ENCODE measurements at places on chromosomes 1 and 21.

- DNase-seq, result no peak
Measured at GRCh38 chr1:76137746-76138145, 63.2 kb downstream of the ST6GALNAC3 start.

DNA sequence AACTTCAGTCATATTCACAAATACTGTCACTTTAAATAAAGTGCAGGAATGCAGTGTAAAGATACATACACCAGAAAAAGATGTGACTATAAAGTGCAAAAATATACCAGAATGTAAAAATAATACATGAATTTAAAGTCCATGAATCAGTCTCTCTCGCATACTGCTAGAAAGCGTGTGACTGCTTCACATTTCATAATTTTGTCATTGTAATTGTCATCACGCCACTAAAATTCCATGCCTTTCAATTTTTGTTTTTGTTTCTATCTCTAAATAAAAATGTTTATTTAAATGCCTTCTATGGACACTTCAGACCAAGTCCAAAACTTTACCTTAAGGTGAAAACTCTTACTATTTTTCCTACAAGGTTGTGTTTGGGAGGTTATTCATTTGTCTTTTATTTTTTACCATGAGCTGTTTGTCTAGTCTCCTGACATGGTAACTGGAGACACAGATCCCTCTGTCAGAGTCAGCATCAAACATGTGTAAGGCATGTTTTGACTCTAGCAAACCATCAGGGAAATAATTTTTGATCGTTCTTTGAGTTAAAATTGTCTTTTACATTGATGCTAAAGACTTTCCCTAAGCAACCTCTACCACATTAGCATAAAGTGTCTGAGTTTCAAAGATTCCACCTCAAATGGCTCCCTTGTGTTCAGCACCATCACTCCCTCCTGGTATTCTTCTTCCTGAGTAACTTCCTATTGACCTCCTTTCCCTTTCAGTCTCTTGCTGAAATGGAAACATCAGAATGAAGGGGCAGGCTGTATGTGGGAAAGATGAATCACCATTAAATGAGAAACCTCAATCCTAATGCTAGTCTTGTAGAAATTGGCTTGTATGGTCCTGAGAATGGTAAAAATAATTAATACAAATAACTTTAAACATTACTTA is 14.0 kb upstream of the AIM2 start:
- no peak for DNase-seq

DNA sequence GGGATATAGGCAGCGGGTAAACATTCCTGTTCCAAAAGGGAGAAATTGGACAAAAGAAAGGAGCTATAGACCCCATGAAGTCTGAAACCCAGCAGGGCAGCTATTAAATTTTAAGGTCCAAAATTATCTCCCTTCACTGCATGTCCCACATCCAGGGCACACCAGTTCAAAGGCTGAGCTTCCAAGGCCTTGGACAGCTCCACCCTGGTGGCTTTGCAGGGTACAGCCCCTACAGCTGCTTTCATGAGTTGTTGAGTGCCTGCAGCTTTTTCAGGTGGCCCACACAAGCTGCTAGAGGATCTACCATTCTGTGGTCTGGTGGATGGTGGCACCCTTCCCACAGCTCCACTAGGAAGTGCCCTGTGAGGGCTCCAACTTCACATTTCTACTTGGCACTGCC is 662.5 kb upstream of the PKN2 start:
- no peak for DNase-seq

DNA sequence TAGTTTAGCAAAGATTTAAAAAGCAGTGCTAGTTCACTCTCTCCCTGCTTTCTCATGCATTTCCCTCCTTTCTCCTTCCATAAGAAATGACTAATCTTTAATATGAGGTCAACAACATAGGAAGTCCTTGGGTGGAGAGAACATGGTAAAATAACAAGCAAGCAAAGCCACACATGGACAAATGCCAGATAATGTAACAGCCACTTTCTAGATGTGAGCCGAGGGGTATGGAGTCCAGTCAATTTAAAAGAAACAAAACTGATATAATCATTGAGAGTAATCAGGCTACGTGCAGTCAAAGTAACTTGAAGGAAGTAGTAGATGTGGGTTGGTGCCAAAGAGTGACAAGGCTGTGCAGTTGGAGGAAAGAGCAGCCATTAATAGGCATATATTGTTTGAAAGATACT is 69.6 kb downstream of the DUSP10 start:
- DNase-seq, result no peak

- no peak for DNase-seq
Measured at GRCh38 chr1:86758570-86758969, 54.2 kb downstream of the SH3GLB1 start.

DNA sequence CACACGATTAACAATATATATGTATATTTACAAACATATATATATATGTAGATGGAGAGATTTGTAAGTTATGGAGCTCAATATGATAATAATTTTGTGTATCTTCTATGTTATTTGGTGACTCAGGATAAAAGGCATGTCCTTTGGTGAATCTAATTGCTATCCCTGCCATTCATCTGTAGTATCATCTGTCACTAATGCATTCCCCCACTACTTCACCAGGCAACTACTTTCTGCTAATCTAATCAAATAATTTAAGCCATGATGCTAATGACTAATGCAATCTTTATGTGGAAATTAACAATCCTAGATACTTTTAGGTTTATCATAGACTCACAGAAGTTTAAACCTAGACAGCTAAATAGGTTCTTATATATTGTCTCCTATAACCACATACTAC is 1074.5 kb downstream of the PLA2G4A start:
- no peak for DNase-seq

DNA sequence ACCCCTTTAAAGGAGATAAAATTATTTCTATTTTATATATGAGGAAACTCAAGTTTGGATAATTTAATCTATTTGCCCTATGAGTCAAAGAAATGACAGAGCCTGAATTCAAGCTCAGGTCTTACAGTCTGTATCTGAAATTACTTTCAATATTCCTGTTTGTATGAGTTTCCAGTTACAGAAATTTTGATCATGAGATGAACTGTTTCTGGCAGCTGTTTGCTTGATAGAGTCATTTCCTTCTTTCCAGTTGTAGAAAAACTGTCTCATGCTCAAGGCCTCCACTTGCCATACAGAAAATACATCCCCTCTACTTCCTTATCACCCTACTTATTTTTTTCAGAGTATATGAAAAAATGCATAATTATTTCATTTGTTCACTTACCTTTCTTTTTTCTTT is 87.6 kb downstream of the PTPRC start:
- DNase-seq, result no peak

GRCh38 chr1:30986755-30987154 is 78.2 kb upstream of the SDC3 start:
- no peak for DNase-seq

- DNase-seq, result no peak
Measured at GRCh38 chr1:19101244-19101643, 108.8 kb downstream of the UBR4 start.

GRCh38 chr1:240068961-240069360 is 22.7 kb upstream of the FMN2 start:
- no peak for DNase-seq

DNA sequence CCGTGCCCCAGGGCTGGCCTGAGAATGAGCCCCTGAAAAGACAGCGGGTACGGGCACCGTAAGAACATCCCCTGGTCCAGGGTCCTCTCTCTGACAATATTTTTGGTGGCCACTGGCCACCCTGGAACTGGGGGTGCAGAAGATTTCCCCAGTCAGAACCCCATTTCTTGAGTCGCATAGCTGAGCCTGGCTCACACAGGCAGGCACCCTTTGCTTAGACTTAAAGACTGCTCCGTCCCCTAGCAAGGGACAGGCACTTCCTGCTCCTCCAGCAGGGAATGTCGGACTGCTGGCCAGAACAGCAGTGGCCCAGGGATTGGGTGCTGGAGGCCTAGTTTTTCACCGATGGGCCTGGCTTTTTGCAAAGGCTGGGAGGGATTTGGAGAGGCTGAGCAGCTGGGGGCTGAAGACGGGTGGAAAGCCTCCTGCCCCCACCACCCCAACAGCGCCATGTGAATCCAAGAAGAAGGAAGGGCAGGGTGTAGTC is 4.3 kb downstream of the OLIG2 start:
- DNase-seq, result no peak

DNA sequence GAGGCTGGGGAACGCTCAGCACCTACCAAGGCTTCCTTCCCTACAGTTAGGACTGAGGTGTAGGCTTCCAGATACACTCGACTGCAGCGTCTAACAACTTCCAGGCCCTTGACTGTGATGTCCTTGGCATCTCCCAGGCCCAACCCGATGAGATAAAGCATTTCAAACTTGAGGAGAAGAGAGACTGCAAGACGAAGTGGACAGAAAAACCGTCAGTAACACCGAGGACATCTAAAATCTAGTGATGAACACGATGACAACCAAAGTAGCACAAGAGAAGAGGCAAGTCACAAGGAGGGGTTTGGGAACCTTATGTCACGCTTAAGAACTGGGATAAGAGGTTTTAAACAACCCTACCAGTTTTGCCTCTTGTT is 314 bp downstream of the DPH5 start:
- no peak for DNase-seq

DNA sequence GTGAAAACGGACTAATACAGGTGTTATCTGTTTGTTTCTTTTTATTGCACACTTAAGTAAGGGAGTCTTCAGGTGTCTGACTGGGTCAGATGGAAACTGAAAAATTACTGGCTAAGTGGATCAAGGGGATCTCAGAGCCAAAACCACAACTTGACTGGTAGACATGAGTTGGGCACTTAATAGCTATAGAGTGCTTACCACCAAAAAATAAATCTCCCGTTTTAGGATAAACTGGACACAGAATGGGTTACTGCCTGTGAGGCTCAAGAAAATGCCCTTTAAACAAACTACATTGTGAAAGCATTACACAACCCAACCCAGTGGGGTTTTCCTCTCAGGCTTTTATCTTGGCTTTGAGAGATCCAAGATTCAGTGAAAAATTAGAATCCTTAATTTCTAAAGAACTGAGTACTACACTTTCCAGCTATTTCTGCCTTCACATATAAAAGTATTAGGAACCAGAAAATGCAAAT is 134.0 kb upstream of the LYPLAL1 start:
- DNase-seq, result no peak

- DNase-seq, result no peak
Measured at GRCh38 chr21:46136739-46137349, 18.5 kb downstream of the FTCD start.

DNA sequence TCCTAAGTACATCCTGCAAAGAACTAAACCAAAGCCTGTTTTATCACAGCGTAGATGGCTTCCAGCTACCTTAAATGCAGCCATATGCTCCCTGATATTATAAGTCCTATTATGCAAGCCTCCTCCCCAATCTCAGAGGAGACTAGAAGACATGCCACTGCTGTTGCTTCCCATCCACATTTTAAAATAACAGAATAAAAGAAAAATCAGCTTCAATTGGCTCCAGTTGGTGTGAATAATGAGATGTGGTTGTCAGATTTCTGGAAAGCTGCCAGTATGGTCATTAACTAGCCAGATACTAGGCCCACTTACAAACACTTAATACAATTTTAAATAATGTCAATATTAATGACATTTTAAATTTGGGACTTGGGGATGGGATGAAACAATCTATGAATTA is 25.7 kb downstream of the WARS2 start:
- DNase-seq, result no peak

GRCh38 chr1:182611787-182612186 is 7.6 kb upstream of the RGS16 start:
- no peak for DNase-seq

GRCh38 chr1:229843627-229844238 is 217.7 kb downstream of the URB2 start:
- no peak for DNase-seq

DNA sequence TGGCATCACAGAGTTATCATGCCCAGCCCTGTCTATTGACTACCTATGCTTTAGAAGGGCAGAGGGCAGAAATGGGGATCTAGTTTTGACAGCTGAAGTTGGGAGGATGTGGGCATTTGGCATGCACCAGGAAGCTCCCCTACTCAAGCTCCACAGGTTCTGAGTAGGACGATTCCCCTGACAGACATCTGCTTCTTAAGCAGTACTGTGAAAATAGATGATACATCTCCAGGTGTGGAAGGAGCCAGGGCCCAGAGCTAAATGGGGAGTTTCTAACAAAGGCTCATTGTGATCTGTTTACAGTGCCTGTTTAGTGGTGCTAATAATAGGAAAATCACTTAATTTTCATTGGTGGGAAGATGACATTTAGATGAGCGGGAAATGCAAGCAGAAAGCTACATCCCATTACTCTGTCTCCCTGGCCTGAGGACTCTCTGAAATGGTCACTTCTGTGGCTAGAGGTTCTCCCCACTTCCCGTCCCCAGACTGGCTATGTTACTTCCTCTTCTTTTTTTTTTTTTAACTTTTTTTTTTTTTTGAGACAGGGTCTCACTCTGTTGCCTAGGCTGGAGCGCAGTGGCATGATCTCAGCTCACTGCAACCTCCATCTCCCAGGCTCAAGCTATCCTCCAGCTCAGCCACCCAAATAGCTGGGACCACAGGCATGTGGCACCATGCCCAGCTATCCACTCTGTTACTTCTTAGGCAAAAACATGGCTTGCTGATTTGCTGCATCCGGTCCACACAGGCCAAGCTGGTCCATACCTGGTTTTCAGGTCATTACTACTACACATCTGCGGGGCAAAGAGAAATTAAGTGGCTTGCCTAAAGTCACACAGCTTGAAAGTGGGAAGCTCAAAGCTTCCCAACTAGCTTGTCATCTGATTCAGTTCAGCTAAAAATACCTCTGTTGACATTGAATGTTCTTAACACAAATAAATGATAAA is 23.2 kb upstream of the CNIH3 start:
- DNase-seq, result no peak

- no peak for DNase-seq
Measured at GRCh38 chr1:153795330-153795837, 20.2 kb downstream of the SLC27A3 start.

DNA sequence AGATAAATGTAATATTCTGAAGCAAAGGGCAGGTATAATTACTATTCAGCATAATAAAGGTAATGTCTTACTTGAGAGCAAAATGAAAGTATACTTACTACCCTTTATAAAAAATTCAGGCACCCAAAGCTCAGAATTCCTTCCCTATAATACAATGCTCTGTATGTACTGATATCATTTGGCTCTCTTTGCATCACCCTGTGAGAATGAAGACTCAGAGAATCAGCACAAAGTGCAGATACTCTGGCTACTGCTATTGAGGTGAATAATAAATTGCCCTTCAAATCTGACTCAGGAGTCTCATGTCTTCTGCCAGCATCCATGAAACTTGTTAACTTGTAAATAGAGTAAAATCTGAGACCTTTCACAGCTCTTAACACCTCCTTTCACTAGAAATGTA is 108.5 kb upstream of the KCTD3 start:
- DNase-seq, result no peak

GRCh38 chr1:230797942-230798365 is 50.8 kb downstream of the CAPN9 start:
- DNase-seq, result no peak

GRCh38 chr1:206890125-206891060 is 6.8 kb upstream of the IL24 start:
- DNase-seq, result no peak
